Brain pericyte (primary cell): ENCODE measurements at places on chromosomes 2 and 18.
A peak's percentile ranks its signal among the peaks of the same experiment; 100 is the strongest.

- DNase-seq = no peak
Measured at GRCh38 chr18:60746919-60747318, 374.3 kb upstream of the MC4R start.

- peak; percentile 3 for DNase-seq
Measured at GRCh38 chr18:21599585-21600525, 649 bp downstream of the ESCO1 start.

GRCh38 chr18:43130716-43131260, 15.3 kb upstream of the RIT2 start:
- DNase-seq = no peak

DNA sequence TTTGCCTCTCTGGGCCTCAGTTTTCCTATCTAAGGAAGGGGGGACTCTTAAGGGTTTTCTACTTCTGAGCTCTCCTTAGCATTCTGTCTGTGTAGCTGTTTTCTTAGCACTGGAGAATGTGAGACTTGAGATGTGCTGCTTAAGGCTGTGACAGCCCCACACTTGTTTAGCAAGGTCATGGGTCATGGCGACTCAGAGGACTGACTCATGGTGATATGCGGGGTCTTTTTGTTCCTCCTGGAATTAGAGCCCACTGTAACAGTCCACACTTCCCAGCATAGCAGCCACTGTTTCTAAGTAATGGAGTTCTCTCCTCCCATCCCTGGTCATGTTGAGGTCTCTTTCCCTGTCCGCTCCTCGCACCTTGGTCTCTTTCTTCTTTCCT, 4.1 kb upstream of the LPIN1 start:
- no peak for DNase-seq

GRCh38 chr2:221612161-221612560, 40.1 kb upstream of the EPHA4 start:
- DNase-seq = no peak

GRCh38 chr18:54094474-54094873, 130.0 kb downstream of the MBD2 start:
- DNase-seq = no peak

DNA sequence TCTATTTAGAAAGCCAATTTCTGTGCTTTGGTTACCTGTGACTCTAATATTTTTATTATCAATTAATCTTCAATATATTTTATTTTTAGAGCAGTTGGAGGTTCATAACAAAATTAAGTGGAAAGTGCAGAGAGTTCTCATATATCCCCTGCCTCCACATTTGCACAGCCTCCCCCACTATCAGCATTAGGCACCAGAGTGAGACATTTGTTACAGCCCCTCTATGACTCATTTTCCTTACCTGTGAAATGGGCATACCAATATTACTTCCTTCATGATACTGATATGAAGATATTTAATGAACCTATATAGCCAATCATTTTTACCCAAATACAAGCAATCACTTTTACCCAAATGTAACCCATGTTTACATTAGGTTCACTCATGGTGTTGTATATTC, 34.0 kb upstream of the CYTIP start:
- DNase-seq = no peak

GRCh38 chr2:192983173-192983572, 788.4 kb upstream of the TMEFF2 start:
- no peak for DNase-seq

GRCh38 chr2:155748131-155748530, 584.4 kb downstream of the NR4A2 start:
- DNase-seq = no peak

DNA sequence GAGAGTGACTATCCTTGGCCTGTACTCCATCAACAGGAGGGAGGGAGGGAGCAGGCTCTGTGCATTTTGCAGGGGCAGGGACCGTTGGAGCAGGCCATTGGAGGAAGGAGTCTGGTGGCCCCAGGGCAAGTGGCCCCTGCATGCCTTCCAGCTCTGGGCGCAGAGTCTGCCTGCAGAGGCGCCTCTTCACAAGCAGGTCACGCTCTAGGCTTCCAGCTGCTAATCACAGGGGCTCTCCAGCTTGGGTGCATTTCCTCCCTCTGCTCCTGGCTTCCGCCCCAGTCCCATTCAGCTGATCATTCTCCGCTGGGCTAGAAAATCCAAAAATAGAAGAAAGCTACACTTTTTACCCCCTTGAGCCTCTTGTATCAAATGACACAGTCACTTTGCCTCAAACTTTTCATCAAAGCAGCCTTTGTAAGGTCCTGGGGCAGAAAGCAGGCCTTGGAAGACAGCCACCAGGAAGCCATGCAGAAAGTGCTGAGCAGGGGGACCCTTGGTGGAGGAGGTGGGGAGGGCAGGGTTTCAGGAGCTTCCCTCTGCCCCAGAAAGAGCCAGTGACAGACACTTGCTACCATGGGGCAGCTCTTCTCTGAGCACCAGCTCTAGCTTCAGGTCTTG, 11.3 kb downstream of the TMEM247 start:
- no peak for DNase-seq

GRCh38 chr18:45792506-45793263, 32.8 kb upstream of the SIGLEC15 start:
- no peak for DNase-seq

GRCh38 chr2:128510701-128511397, 192.2 kb upstream of the HS6ST1 start:
- no peak for DNase-seq

DNA sequence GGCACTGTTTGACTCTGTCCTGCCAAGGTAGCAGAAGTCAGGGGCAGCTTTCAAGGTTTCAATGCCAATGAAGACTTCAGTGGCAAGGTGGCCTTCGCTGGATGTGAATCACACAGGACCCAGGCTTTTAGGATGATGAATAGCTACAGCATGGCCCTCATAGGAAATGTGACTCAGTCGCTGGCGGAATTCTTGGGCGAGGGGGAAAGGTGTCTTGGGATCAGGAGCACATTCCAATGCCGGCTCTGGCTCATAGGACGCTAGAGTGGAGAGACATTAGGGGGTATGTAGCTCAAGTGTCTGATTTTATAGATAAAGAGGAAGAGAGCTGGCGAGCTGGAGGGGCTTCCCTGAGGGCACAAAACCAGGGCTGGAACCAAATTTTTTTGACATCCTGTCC, 68.6 kb downstream of the SMIM21 start:
- no peak for DNase-seq

GRCh38 chr18:75588412-75588811, 160.9 kb upstream of the SMIM21 start:
- no peak for DNase-seq

- no peak for DNase-seq
Measured at GRCh38 chr2:28801726-28802125, 8.9 kb upstream of the SPDYA start.

DNA sequence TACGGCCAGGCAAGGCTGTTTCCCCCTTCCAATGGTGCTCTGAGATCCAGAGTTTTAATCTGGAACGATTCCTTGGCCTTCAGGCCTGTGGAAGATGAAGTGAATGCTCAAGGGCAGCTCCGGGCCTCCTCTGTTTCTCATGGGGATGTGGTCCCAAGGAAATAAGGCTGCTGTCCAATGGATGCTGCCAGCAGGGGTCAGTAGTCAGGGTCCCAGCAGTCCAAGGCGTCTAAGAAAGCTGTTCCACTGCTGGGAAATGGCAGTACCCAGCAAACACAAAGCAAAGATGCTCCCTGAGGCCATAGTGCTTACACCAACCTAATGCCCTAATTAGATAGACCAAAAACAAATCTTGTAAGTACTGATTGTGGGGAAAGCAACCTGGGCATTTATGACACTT, 12.5 kb downstream of the NMS start:
- DNase-seq = no peak

GRCh38 chr2:215619989-215620388, 184.1 kb upstream of the FN1 start:
- no peak for DNase-seq

DNA sequence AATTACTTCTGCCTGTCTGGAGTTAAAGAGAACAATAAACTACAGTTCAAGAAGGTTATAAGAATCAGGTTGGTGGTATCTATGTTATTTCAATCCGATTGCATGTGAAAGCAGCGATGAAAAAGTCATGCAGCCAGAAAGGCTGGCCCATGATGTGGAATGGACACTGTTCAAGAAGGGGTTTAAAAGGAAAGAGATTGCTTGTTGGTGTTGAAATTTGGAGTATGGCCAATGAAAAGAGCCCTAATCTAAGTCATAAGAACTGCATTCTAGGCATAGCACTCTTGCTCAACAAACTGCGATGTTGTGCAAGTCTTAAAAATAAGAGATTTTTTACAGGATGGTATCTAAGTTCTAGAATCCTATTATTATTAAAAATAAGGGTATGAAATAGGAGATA, 61.3 kb downstream of the EFEMP1 start:
- DNase-seq = peak; percentile 33

DNA sequence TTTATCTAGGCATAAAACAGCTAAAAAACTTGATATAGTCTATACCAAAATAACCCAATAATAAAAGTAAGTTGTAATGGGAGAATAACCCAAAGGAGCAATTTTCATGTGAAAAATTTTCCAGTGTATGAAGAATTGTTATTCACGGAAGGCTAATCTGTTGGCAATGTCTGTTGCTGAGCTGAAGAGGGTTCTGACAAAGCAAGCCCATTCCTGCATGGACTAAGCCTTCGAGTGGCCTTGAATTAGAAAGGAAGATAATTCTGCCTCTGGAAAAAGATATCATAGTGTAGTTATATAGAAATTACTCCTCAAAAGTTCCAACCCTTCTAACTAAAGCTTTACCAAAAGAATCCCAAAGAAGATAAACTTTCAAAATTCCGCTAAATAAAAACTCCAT, 101.5 kb downstream of the MAP2 start:
- DNase-seq = no peak

GRCh38 chr18:6746386-6746960, 17.0 kb downstream of the ARHGAP28 start:
- DNase-seq = peak; percentile 20

DNA sequence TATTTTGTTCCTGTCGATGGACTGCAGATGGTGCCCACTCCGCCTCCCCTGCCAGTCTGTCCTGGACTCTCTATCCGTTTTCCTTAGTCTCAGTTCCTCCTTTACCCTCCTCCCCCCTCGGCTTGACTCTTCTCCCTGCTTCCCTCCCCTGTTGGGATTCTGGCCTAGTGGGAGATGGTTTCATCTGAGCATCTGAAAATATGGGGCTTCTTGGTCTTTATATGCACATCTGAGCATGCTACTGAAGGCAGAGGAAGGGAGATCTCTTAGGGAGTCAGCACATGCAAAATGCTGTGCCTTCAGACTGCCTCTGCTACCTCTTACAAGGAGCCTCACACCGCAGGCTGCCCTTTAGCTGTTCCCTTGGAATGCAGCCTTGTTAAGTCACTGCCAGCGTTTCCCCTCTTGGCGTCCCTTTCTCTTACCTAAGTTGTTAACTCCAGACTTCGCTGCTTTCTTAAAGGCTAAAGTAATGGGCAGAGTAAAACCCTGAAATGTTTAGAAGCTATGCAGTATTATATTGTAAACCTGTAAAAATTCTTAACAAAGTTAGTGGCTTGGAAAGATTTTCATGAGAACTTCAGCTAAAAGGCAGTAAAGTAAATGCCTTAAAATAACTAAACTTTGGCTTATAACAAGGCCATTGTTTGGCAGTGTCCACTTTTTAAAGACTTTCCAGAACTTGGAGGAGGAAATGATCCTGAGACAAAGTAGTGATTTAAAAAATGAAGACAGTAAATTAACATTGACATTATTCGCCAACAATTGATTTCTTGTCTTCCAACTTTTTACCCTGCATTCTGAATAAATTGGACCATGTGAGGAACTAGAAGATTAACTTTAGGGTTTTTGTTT, 49.8 kb downstream of the LDLRAD4 start:
- no peak for DNase-seq

GRCh38 chr18:63850020-63850419, 37.5 kb upstream of the SERPINB2 start:
- no peak for DNase-seq

DNA sequence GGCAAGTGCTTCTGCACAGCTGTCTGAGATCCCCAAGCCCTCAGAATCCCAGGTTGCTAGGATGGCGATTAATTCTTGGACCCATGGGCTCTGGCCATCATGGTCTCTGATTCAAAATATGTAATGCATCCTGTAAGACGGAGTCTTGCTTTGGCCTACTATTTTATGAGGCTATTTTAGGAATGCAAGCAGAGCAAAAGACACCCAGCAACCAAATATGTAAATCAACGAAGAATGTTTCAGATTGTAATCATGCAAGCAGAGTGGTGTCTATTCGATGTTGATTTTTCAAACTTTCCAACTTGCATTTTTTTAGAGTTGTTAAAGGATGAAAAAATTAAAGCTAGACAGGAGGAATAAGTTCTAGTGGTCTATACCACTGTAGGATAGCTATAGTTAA, 154.8 kb downstream of the COL6A3 start:
- DNase-seq = no peak

DNA sequence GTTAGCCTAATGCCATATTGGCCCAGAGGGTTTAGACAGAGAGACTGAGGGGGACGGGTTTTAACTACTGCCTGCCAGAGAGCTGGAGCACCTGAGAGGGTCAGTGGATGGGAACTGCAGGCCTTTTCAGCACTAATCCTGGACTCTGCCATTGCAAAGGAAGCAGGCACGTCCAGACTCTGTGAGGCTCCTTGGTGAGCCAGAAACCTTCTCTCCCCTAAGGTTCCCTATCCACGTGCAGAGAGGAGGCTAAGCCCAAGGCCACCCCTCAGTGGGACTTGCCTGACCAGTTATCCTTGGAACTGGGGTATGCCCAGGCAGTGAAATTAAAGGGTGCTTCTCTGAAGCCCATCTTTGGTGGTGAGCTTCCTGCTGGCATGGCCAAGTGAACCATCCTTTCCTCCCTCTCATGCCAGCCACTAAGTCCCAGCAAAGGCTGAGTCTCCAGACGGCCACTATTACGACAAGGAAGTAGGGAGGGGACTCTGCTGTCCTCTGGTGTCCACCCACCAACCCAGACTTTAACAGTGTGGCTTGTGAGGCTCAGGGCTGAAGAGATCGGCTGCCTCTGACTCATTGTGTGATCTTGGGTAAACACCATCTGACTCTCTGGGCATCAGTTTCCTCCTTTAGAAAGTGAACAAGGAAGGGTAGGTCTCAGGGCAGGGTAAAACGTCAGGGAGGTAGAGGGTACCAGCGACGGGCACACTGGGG, 3.9 kb upstream of the MLPH start:
- no peak for DNase-seq

DNA sequence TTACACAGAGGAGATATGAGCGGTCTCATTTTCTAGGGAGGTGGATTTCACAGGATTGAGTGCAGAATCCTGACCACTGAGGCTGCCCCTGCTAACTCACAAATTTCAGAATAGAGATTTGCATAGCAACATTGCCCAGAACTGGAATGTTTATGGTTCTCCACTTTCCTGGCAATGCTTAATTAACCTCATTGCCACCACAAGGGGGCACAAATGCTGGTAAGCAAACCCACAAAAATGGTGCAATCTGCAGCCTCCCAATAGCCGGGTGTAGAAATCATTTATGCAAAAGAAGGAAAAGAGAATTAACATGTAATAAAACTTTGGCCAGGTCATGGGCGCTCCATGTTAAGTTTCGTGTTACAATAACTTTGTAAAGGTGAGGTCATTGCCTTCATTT, 112.4 kb downstream of the CYRIA start:
- DNase-seq = no peak

- DNase-seq = no peak
Measured at GRCh38 chr2:37350034-37350433, 5.6 kb downstream of the QPCT start.

GRCh38 chr2:150282771-150283371, 204.6 kb downstream of the RND3 start:
- DNase-seq = no peak

GRCh38 chr2:23556929-23557328, 171.9 kb downstream of the KLHL29 start:
- no peak for DNase-seq

- DNase-seq = no peak
Measured at GRCh38 chr2:119086327-119086726, 72.2 kb downstream of the C1QL2 start.

GRCh38 chr2:240624950-240625621, at the start of gene GPR35:
Gene GPR35, plus strand, starts transcription at chr2:240625480. Its CDS starts 4,473 bp downstream, at chr2:240629953.
- no peak for DNase-seq

GRCh38 chr2:230068651-230069055, at the start of gene SLC16A14:
Gene SLC16A14, minus strand, starts transcription at chr2:230068924. Its CDS starts 9,572 bp downstream, at chr2:230059352.
- DNase-seq = no peak
